ENCODE measurements at places on chromosomes 2 and 18.

GRCh38 chr18:33495278-33495677 is 54.8 kb upstream of the CCDC178 start:
- peak; percentile 1 for DNase-seq

DNA sequence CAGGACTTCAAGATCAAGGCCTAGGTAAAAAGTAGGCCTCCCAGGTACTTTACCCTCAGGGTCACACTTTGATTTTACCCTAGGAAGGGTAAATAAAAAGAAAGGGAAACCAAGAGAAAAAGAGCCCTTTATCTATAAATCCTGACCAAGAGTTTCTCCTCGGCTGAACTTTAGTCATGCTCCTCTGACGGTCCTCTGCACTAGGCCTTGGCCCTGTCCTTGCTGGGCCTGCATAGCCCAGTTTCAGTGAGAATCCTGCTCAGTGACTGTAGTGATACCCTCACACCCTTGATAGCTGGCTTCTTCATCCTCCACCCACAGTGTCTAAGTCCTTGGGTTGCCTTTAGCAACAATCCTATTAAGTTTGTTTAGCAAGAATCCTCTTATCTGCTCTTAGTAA is 20.5 kb upstream of the ITSN2 start:
- DNase-seq, result no peak

DNA sequence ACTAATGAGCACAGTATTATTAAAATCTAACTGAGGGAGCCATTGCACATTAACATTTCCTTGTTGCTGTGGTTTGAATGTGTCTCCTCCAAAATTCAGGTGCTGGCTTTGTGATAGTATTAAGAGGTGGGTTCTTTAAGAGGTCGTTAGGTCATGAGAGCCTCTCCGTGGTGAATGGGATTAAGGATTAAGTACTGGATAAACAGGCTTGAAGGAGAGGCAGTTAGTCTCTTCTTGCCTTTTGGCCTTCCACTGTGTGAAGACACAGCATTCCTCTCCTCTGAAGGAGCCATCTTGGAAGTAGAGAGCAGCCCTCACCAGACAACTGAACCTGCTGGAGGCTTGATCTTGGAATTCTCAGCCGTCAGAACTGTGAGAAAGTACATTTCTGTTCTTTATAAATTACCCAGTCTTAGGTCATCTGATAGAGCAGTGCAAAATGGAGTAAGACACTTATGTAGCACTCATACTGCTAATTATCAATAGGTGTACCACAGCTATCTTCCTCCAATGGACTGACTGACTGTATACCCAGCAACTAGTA is 182.7 kb downstream of the MYO3B start:
- DNase-seq, result no peak

DNA sequence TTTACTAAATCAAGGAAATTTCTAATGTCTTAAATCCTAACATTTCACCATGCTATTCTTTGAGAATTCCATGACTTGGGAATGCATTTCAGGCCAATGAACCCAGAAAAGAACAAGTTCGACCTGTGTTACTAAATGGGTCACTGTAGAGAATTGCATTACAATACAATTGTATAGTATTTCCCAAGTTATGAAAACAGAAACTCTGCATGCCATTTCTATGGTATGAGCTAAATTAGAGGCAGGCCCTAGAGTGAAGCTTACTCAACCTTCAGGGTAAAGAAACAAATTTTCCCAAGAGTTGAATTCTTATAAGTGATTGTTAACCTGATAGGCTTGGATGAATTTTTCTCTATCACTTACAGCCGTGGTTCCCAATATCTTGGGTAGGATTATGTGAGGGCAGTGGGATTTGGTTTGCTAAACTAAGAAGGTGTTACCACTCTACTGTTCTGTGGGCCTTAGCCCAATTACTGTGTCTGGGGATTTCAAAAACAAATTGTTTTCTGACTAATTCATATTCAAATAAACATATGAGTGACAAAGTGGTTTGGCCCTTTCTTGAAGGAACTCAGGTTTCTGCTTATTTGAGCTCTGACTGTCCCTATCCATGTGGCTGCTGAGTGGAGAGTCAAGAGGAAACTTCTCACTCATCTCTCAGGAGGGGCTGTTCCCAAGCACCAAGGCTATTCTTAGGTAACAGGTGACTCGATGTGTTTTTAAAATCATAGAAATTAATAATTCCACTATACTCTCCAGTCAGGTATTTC is 11.2 kb upstream of the SERPINB7 start:
- DNase-seq, result no peak

- DNase-seq, result no peak
Observed at GRCh38 chr18:69616114-69616513, 215.4 kb downstream of the DOK6 start.

DNA sequence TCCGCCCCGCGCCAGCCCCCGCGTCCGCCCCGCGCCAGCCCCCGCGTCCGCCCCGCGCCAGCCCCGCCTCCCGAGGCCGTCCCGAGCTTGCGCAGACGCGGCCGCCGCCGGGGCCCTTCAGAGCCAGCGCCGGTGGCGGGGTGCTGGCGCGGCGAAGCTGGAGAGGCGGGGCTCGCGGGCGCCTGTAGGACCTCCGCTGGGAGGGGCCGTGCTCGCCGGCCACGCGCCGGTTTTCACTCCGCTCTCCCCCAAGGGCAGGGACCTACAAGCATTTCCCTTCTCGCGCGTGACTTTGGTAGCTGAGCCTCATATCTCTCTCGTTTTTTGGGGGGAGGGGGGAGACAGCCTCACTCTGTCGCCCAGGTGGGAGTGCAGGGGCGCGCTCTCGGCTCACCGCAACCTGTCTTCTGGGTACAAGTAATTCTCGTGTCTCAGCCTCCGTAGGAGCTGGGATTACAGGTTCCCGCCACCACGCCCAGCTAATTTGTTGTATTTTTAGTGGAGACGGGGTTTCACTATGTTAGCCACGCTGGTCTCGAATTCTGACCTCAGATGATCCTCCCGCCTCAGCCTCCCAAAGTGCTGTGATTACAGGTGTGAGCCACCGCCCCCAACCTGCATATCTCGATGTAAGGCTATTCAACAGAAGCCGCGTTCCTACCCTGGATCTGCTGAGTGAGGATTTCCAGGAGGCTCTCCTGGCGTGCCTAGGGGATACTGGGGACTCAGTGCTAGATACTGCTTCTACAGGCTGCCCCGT is at the start of gene ZNF514:
ZNF514 (minus strand) TSS at position 159 of the 760 bp plus-strand sequence. CDS start 6,595 bp downstream, outside the sequence.
- DNase-seq, result peak; percentile 65

- DNase-seq, result peak; percentile 54
Observed at GRCh38 chr2:233387667-233388528, 33.6 kb downstream of the DGKD start.

- no peak for DNase-seq
Observed at GRCh38 chr18:50696929-50697328, 122.9 kb downstream of the MRO start.

GRCh38 chr2:25981596-25982272 is 563 bp downstream of the KIF3C start:
- DNase-seq, result no peak

- DNase-seq, result no peak
Observed at GRCh38 chr18:64027931-64028695, 58.2 kb downstream of the SERPINB8 start.

- DNase-seq, result no peak
Observed at GRCh38 chr2:64792995-64793639, 139.4 kb upstream of the SERTAD2 start.

- DNase-seq, result peak; percentile 50
Observed at GRCh38 chr2:121049131-121049530, 235.9 kb downstream of the TFCP2L1 start.

- no peak for DNase-seq
Observed at GRCh38 chr2:119753930-119754321, 5.8 kb upstream of the PTPN4 start.

GRCh38 chr2:73700131-73700611 is 37.0 kb downstream of the TPRKB start:
- no peak for DNase-seq

DNA sequence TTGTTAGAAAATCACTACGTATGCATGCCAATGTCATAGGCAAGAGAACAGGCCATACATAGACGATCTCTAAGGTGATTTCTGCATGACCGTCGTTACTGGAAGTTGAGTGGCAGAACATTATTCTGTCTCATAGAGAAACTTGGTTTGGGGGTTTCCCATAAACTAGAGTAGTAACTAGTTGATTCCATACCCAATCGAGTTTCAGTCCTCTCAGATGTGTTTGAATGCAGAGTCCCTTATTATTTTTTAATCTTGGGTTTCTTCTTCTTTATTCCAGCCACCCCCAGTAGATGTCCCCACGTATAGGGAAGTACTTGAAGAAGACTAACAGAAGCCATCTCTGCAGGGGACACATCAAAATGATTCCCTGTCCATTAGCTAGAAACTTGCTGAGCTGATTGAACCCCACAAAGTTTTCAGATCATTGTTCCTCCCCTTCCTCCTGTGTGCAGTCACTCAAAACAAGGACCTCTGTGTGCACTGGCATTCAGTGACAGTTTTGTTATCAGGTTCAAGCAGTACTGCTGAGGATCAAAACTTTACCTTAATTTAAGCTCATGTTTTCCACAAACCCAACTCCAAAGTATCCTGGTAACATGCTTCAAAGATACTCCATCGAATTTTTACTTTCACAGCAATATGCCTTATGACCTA is 68.4 kb upstream of the CDCA7 start:
- DNase-seq, result no peak

GRCh38 chr2:232541195-232541960 is 1.9 kb downstream of the CHRNG start:
- no peak for DNase-seq

- DNase-seq, result no peak
Observed at GRCh38 chr2:48496849-48497248, 33.1 kb upstream of the STON1 start.
